ENCODE measurements at places on chromosomes 1 and 21.

GRCh38 chr1:237864338-237865244, 26.1 kb downstream of the ZP4 start:
- no peak for DNase-seq

- DNase-seq, result no peak
These were observed 24.3 kb downstream of the LMOD1 start for GRCh38 chr1:201921952-201922558.

DNA sequence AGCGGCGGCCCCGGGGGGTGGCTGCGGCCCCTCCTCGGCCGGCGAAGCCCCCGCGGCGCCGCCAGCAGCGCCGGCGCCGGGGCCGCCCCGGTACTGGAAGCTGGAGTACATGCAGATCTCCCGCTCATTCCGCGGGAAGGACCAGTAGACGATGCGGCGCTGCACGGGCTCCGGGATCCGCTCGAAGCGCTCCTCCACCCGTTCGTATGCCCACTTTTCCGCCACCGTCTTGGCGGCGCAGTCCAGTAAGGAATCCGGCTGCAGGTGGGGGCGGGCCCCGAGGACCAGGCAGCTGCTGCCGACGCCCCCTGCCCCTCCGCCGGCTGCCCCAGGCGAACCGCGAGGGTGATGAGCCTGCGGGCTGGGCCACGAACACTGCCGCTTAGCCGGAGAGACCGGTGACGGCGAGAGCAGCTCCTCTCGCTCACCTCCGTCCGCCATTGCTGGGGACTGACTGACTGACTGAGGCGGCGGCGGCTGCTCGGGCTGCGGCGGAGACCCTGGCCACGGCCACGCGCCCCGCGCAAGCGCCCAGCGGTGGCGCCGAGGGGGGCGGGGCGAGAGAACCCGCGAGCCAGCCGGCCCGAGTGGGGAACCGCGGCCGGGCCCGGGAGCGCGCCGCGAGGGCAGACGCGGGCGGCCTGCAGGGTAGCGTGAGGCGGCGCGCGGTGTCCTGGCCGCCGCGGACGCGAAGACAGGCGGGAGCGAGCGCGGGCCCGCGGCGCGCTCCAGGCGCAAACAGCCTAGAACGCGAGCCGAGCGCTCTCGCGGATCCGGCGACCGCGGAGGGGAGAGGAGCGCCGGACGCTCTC, at the start of gene ZSWIM5:
ZSWIM5 (minus strand) TSS at position 696 of the 812 bp plus-strand sequence; CDS start at position 441, 255 bp downstream.
- DNase-seq, result peak; percentile 47

DNA sequence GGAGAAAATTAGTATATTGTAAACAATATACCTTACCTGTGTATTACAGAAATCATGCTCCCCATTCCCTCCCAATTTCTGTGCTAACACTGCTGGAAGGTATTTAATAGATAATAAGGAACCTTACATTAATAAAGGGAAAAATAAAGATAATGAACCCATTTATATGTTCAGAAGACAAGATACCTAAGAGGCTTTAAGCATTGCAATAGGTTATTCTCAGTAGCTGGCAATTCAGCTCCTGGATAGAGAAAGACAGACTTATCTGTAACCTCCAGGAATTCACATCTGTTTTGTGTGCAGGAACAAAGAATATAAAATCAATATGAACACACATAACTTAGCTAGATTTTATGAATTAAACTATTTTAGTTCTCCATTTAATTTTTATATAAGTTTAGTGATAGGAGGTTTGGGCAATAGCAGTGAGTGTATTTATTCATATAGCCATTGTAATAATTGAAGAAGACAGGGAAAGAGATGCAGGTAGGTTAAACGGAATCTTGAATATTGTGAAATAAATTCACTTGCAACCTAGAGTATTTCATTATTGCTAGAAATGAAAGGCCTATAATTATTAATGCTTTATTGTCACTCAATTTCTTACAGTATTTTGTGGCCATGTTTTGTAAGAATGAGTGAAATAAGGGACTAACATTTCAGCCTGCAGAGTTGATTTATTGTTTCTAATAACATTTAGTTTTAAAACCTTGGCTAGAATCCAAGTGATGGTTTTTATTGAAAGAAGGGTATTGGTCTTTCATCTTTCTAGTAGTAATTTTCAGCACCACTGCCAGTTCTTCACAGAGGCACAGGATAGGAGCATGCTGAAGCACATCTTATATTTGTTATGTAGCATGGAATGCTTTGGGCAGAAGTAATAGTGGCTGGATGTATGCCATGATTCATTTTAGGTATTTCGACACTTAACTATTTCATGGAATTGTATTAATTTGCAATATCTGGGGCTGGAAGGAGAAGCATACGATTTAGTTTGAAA, 1.5 kb downstream of the XPR1 start:
- DNase-seq, result no peak

DNA sequence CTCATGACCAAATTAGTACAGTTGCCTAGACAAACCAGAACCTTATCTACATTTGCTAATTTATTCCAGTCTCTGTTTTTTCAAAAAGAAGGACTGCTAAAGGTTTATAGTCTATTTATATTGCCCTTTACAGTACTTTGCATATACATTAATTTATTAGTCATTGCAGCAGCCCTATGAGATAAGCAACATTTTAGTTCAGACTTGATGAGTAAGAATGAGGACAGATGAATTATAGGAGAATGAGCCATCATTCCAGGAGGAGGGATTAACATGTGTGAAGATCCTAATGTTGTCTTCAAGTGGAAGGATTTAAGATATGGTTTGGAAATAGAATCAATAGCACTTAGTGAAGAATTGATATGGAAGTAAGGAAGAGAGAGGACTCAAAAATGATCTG, 152.4 kb downstream of the KCTD3 start:
- DNase-seq, result no peak

- no peak for DNase-seq
These were observed 9.0 kb downstream of the TRIM67 start for GRCh38 chr1:231170875-231171274.

DNA sequence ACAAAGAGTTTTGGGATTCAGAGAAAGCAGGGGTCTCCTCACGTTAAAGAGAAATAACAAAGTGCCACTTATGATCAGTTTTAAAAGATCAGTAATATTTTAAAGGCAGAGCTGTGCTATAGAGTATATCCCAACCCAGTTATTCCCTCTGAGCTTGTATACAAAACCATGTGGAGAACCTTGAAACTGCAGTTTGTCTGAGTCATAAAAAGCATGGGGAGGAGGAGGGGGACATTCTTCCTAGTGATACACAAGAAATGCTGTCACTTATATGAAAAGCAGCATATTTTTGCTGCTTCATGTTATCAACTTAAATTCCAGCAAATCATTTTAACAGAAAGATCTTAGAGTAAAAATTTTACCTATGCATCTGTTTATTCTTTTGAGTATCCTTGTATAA, 244.5 kb downstream of the GPR52 start:
- no peak for DNase-seq

- no peak for DNase-seq
These were observed 49.6 kb downstream of the HLX start for GRCh38 chr1:220928725-220929300.

- no peak for DNase-seq
These were observed 7.1 kb upstream of the KRTAP10-4 start for GRCh38 chr21:44566403-44566802.

- DNase-seq, result no peak
These were observed 26.2 kb downstream of the TRIM67 start for GRCh38 chr1:231188072-231188471.

DNA sequence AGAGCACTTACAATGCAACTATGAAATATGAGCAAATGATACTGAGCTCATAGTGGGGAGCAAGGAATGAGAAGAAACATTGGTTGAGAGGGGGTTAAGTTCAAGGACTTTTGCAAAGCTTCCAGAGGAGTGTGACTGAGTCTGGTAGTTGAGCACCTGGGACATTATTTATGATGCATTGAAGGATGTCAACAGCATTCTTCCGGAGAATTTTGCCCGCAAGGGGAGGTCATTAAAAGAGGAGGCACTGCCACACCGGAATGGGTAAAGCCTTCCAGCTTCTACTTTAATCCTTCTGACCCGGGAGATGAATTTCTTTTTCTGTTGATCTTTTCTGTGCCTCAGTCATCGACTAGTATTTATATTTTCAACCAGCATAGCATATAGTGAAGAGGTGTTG, 208.4 kb upstream of the CAMK1G start:
- no peak for DNase-seq

DNA sequence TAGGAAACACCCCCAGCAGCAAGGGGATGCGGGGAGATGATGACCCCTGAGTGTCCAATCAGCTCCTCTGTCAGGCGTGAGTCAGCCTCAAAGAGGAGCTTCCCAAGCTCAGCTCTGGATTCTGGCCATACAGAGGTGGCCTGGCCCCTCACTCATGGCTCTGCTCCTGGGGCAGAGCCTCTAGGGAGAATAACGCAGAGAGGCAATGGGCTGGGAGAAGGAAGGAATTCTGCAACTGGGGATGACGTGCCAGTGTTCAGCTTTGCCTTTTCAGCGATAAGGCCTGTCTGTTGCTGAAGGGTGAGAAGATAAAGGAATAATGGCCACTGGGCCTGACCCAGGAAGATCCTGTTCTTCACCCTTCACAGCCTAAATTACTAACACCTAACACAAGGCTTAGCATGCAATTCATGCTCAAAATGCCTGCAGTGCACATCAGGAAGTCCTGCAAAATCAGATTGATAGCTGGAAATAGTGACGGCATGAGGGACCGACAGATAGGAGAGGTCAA, 92.2 kb downstream of the TBX19 start:
- DNase-seq, result no peak

GRCh38 chr1:178361847-178362246, 134.9 kb downstream of the CLEC20A start:
- DNase-seq, result no peak

DNA sequence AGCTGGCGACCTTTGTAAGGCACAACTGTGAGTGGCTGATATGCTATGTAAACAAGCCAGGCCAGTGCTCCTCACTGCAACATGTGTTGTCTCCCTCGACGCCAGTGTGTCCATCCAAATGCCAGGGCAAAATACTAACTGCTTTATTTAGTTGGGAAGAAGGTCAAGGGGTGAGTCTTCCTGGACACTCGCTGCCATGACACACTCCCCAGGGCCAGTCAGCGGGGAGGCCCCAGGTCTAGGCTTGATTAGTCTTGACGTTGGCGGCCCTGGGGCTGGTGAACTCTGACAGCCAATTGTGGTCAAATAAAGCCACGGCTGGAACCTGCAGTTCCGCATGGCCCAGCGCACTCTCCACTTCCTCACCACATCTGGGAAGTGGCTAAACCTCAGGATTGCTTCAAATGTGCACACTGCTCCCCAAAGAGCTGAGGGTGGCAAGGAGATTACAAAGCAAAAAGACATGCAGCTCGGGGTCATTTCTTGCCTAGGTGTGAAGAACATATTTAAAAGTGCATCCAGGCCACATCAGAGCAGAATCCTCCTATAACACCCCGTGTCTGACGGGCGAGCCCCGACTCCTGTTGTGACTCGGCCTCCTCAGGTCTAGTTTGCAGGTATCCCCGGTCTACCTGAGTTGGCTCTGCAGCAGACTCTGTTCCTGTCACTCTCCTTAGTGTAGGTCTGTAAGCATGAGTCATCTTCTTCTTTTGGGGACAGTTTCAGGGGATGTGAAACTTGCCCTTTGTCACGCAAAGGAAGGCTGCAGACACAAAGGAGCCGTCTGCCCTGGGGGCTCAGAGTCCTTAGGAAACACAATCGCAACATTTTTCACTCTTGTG, 183.5 kb downstream of the RUNX1 start:
- peak; percentile 15 for DNase-seq

DNA sequence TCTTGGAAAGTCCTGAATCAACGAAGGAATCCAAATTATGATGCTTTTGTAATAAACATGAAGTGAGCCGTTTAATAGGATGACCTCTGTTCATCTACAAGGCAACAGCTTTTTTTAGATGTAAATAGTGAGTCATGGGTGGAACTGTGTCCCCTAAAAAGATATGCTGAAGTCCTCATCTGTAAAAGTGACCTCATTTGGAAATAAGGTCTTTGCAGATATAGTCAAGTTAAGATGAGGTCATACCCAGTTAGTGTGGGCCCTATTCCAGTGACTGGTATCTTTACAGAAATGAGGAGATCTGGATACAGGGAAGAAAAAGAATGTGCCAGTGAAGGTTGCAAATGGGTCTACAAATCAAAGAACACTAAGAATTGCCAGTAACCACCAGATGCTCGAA, 1287.3 kb upstream of the ADGRL4 start:
- DNase-seq, result no peak

GRCh38 chr21:36487641-36488307, 7.9 kb upstream of the CLDN14 start:
- DNase-seq, result no peak

DNA sequence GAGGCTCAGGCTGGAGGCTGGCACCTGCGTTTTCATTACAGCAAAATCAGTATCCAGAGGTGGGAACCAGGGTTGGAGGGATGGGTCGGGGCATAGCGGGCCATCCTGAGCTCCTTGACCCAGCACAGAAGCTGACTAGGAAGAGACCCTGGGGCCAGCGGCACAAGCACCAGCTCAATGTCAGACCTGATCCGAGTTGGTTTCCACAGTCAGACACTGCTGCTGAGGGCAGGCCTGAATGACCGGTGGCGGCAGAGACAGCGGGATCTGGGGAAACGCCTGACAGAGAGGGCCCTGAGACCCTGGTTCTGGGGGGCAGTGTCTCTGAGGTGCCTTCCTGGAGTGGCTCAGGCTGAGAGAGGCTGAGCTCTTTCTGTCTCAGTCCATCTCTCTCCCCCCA, 162.0 kb upstream of the C1orf174 start:
- no peak for DNase-seq

DNA sequence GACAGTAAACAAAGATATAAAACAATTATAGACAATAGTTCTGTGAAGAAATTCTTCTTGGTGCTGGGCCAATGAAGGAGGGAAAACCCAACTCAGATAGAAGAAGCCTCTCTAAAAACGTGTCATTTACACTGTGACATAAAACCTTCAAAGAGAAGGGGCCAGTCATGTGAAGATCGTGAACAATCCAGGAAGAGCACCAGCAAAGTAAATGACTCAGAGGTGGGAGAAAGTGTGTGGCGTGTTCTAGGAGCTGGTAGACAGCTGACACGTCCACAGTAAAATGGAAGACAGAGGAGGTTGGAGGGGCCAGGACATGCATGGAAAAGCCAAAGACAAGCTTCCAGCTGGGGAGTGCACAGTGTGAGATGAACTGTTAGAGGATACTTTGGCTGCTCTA, 143.6 kb downstream of the VAV3 start:
- DNase-seq, result no peak

DNA sequence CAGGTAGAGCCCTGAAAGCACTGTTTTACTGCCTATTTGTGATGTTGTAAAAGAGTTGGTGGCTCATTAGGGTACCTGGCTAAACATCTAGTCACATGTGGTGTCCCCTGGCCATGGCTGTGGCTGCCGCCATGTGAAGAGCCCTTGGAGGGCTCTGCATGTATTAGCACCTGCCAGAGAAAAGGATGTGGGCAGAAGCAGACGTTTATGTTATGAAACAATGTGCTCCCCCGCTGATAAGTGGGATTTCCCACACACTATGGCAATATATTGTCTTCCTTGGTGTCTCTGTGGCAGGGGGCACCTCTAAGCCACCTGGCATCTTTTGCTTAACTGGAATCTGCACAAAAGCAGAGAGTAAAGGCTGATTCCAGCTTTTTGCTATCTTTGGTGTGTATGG, 9.6 kb downstream of the TENT5C start:
- DNase-seq, result no peak

GRCh38 chr1:14745789-14746188, 147.3 kb downstream of the KAZN start:
- no peak for DNase-seq

- DNase-seq, result no peak
These were observed 27.7 kb downstream of the ARHGEF19 start for GRCh38 chr1:16184557-16185303.

All from activated T-cell treated with anti-CD3 and anti-CD28 coated beads, Interleukin-2, amount 50 U/mL, for 4 hours (primary cell).